ENCODE measurements at places on chromosomes 12 and 14.

- DNase-seq, result no peak
Measured at GRCh38 chr14:73465823-73466532, 7.6 kb upstream of the NUMB start.

DNA sequence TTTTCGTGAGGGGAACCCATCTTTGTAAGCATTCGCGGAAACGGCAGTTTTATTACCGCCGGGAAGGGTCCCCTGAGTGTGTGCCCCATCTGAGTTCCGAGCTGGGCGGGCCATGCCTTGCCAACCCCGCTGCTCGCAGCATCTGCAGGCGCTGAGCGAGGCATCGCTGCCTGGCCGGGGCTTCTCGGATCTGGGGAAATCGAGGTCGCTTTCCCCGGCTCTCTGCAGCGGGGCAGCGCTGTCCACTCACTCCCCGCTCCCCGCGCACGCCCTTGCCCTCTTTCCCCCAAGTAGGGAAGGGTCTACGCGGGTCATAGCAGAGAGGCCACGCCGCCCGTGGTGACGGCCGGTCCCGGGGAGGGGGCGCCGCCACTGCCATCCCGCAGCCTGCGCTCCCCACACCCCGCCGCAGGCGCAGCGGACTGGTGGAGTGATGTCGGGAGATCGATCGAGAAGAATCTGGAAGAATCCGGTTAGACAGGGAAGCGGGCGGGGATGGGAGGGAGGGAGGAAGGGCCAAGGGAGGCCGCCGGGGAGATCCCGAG, 507 bp upstream of the FKBP4 start:
- peak; percentile 73 for DNase-seq

DNA sequence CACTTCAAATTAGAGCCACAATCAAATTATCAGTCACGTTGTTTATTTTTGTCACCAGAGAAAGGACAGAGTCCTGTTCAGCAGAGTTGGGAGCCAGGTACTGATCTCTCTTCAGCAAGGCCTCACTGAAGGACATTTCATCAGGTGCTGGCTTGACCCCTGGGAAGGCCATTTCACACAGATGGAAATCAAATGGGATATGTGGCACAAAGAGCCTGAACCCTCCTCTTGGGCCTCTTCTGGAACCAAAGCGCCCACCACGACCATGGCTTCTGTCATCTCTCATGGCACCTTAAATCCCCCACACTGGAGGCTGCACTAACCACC, 121.5 kb downstream of the PTCSC3 start:
- no peak for DNase-seq

DNA sequence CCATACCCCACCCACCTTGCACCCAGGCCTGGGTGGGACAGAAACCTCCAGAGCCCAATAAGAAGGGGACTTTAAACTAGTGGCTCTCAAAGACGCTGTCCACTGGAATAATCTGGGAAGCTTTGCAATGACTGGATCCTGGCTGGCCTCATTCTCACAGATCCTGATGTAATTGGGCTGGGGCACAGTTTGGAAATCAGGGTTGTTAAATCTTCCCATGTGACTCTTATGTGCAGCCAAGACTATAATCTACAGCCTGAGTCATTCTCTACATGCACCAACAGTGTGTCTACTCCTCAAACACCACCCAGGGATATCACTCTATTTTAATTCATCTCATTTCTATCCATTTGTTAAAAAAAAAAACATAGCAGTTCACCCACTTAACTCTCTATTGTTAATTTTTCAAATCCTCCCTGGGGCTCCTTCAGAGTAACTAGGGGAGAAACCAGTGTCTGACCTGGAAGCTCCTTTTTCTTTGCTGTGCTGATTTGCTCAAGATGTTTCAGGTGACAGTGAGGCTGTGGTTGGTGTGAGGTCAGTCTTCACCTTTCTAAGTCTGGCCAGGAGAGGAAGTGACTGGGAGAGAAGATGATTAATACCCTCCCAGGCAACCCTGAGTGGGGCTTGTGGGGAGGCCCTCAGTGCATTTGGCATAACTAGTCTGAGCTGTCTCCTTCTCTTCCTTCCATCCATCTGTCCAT, 211.6 kb upstream of the SFSWAP start:
- no peak for DNase-seq

DNA sequence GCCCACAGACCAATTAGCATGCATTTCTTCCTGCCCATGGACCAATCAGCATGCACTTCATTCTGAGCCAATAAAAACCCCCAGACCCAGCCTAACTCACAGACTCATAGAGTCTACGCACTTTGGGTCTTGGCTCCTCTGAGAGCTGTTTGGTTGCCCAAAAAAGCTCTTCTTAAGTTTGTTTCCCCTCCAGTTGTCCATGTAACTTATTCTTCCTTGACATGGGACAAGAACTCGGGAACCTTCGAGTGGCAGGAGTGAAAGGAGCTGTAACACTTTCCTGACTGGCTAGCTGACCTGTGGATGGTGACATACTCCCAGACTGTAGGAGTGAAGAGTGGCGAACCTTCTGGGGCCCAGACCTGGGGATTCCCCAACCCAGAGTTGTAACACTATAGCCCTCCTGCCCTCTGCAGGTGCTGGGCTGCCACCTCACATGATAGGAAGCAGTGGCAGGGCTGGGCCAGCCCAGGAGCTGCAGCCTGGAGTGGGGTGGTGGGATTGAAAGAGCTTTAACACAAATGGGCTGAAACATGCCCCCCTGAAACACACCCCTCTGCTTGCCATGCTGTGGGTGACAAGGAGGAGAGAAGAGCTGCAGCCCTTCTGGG, 4.4 kb upstream of the BTBD7 start:
- DNase-seq, result no peak

DNA sequence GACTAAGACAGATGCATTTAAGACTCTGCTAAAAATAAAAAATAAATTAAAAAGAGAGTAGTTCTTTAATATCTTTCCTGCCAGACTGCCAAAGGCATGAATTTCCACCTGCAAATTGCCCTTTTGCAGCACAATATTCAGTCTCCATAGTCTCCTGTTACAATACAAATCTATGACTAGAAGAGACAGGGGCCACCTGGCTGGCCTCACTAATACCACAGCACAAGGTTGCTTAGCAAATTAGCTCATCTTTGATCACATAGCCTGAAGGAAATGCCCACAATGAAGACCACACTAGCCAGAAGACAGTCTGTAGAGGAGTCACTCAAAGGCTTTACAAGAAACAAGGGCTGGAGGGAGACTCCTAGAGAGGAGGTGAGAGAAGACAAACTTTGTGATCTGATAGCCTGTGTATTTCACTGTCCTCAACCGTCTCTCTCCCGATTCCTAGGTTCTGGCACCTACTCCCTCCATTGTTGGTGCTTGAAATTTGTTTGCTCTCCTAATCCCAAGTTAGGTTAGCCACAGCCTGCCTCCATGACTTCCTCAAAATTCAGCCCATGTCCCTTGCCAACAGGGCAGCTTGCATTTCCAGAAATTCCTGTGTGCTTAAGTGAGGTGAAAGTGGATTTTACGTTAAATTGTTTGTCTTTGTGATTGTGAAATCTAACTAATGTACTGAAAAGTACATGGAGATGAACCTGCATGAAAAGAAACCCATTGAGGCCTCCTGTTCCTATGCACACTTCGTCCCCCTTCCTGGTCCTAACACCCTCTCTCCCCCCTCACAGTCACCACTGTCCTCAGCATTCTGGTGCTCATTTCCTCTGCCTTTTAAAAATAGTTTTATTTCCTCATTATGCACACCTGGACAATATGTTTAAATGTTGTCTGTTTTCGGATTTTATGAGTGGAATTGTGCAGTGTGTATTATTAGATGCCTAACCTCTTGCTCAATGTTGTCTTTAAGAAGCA, 88.7 kb upstream of the PLXNC1 start:
- DNase-seq, result no peak

- DNase-seq, result no peak
Measured at GRCh38 chr12:5099591-5099990, 55.9 kb downstream of the KCNA5 start.

DNA sequence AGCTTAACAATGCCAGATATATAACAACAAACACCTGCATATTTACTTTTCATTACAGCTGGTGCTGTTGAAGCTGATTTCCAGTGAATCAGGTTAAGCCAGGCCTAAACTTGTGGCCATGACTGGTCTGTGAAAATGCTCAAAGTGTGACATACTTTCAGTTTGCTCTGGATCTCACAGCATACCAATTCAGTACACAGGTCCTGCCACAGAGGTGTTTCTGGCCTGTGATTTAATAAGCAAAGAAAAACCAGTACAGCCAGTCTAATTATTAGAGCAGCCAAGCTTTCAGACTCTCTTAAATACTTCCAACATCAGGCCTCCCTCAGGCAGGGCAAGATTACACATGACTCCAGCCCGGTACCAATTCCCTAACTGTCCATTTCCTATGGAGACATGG, 27.4 kb upstream of the TMCC3 start:
- DNase-seq, result no peak

DNA sequence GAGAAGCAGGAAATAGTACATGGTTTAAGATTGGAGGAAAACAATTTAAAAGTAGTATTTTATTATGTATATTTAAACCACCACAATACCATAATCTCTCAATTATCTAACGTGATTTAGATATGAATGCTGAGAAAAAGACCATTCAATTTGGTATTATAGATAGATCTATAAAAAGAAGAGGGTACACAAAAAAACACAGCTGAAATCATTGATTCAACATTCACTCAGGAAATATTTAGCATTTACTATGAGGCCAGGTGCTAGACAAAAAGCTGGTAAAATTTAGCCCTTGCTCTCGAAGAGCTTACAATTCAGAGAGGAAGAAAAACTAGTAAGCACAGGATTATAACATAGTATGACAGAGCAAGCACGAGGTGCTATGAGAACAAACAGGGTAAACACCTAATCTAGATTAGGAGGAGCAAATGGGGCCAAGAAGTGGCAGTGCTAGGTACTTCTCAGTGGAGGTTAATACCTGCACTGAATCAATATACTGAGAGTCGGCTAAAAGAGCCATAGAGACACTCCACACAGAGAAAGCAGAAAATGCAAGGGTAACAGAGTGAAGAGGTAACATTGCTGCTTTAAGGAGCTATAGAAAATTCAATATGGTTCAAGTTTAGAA, 27.6 kb downstream of the TRIP11 start:
- no peak for DNase-seq

DNA sequence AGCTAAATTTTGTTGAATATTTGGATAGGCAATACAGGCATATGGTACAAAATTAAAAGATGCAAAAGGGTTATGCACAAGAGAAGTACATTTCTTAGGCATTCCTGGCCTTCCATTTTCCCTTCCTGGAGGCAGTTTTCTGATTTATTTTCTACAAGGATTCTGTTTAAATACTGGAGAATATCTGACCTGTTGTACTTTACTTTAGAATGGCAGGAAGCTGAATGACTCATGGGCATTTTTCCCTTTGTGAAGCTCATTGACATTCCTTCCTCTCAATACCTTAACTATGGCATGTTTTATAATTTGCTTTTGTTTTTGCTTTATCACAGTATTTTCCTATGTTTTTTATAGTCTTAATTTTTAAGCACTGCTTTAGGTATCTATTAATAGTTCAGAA, 62.7 kb downstream of the RCOR1 start:
- DNase-seq, result no peak

DNA sequence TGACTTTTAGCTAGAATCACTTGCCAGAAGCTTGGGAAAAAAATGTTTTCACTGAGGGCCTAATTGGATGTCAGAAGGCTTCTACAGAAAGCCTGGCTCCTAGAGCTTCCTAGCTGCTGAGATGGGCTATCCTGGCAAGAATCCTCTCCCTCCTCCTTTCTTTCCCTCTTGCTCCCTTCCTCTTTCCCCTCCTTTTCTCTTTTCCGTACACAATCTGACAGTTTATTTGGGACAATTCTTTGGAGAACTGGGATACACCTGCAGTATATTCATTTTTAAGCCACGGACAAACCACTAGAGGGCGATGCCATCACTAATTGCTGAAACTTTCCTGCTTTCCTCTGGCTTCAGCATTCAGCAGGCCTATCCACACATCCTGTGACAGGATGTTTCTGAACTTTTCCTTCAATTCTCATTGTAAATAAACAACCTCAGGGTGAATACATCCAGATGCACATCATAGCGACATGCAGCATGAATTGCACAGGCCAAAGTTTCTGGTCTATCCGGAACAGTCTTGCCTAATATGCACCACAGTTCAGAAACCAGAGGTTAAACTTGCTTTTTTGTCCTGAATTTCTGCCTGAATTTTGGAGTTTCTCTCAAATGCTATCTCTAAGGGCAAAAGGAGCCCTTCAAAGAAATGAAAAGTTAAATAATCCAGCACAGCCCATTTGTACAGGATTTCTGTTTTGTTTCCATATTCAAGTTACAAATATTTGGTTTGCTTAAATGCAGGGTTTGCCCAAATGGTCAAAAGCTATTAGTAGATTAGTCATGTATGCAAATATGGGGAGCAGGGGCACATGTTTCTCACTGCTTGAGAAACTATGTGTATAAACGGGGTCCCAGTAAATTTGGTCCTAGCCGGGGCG, 142.8 kb downstream of the PAWR start:
- peak; percentile 35 for DNase-seq

DNA sequence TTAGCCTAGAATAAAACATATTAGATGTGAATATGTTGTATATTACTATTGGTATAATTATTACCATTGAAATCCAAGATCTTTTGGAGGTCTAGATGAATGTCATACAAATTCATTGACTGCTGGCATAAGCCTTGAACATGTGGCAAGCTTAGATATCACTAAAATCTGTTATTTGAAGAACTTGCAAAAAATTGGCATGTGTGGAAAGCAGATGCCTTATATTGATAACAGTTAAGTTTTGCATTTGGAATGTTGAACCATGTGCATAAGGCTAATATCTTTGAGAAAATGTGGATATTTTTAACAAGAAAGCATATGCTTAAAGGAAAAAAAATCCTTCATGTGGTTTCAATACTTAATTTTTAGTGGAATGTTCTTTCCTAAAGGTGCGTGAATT, 203.6 kb upstream of the PRICKLE1 start:
- no peak for DNase-seq

GRCh38 chr12:79921786-79922185, 13.1 kb downstream of the PPP1R12A start:
- no peak for DNase-seq

DNA sequence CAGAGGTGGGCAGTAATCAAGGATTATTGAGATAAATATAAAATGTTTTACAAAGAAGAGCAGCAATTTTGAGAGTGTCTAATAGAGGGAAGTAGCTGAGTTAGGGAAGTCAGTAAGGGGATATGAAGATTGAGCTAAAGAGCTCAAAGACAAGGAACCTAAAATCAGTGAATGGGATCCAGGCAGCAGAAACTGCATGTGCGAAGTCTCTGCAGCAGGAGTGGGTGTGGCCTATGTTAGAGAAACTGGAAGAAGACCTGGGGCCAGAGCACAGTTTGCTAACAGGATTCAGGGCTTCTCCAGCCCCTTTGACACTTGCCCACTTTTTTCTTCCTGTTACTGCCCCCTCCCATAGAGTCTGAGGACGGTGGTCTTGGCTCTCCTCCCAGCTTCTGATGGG, 36.3 kb upstream of the PLXNC1 start:
- DNase-seq, result no peak

DNA sequence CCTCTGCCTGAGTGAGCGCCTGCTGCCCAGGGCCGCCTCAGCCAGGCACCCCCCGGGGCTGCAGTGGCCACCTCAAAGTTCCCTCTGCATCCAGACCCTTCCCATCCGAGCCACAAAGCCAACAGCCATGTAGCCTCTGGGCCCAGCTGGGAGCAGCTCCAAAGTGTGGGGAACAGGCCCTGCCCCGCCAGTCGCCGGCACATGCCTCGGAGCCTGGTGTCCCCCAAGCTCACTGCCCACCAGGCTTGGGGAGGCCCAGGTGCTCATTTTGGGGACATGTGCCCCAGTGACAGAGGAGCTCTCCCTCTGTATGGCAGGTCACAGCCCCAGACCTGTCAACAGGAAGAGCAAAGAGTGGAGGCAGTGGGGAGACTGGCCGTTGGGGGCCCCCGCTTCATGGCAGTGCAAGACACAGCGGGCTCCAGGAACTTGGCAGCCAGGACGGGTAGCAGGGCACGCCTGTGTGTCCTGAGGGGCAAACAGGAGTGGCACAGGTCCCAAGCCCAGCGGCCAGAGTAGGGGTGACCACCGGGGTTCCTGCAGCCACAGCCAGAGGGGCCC, 29.9 kb downstream of the JAG2 start:
- DNase-seq, result no peak

Measured in putamen (tissue), 1 donor.